ENCODE measurements at places on chromosomes 5 and 9.

GRCh38 chr9:110217656-110218099 is 9.7 kb upstream of the C9orf152 start:
- peak; percentile 33 for DNase-seq

DNA sequence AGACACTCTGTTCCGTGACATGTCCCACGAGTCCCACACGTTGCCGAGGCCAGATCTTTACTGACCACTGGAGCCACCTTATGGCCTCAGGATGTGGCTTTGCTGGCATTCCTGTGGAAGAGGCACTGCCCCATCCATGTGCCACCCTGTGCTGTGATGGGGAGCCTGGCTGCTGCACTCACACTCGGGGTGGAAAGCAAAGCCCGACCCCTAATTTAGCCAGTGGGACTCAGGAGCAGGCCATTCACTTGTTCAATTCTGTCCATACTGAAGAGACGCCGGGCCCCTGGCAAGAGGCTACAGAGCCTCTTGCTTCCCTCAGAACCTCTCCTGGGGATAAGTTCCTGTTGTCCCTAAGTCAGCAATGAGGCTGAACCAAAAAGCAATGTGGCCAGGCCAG is 18.6 kb upstream of the CEP72 start:
- DNase-seq: no peak

GRCh38 chr9:108395421-108395820 is 460.4 kb downstream of the ACTL7B start:
- DNase-seq: no peak

DNA sequence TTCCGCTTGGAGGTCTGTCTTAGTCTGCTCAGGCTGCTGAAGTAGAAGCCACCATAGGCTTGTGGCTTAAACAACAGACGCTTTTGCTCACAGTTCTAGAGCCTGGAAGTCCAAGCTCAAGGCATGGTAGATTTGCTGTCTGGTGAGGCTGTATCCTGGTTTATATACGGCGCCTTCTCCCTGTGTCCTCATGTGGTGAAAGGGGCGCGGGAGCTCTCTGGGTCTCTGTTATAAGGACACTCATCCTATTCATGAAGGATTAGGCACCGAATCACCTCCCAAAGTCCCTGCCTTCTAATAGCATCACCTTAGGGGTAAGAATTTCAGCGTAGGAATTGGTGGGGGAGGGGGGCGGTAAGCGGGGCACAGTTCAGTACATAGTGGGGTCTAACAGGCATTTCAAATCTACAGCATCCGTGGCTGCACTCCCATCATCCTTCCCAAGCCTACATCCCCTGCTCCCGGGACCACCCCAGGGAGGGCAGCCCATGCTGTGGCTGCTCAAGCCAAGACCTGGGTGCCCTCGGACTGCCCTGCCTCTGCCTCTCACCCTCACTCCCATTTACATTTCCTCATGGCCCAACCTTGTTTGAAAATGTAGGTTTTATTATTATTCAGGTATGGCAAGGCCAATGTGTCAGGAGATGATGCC is 15.1 kb upstream of the LPCAT1 start:
- no peak for DNase-seq

- DNase-seq: no peak
These were observed 41.6 kb downstream of the SLC44A1 start for GRCh38 chr9:105286098-105286497.

GRCh38 chr9:35604578-35605350 is at the start of gene TESK1:
TESK1 (plus strand) TSS chr9:35605262; CDS start chr9:35605620, 358 bp downstream.
- DNase-seq: peak; percentile 80

DNA sequence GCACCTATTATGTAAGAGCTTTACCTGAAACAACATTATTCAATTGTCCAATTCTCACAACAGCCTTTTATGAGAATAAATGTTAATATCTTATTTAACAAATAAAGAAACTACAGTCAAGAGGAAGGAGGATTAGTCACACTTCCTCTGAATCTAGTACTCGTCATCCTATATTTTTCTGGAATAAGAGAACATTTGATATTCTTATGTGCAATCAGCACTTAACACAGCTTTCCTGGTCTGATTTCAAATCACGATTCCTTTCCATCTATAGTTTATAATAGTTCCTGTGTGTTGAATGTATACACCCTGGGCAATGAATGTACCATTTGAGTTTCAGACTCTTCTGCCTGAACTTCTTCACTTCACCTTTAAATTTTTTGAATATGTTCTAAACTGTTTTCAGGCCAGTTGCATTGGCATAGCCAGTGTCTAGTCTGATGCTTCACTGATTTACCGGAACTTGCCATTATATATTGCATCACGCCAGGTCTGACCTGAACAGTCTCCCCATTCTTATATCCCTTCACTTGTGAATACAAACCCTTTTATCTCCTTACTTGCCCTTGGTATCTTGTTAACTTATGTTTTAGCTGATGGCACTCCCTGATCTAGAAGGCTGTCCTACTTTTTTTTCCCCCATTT is 698.3 kb downstream of the MAT2B start:
- DNase-seq: no peak

DNA sequence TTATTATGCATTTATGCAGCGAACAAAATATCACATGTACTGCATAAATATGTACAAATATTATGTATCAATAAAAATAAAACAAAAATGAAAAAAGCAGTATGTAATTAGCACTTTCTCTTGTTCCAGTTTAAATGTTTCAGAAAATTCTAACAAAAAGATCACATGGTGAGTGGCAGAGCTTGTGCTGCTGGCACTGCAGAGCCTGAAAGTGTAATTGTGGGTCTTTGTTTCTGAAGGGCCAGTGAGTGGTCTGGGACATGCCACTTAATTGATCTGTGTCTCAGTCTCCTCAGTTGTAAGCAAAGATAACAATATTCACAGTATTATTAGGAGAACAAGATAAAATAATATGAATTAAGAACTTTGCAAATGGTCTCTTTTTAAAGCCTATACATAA is 39.5 kb upstream of the RAI14 start:
- no peak for DNase-seq

DNA sequence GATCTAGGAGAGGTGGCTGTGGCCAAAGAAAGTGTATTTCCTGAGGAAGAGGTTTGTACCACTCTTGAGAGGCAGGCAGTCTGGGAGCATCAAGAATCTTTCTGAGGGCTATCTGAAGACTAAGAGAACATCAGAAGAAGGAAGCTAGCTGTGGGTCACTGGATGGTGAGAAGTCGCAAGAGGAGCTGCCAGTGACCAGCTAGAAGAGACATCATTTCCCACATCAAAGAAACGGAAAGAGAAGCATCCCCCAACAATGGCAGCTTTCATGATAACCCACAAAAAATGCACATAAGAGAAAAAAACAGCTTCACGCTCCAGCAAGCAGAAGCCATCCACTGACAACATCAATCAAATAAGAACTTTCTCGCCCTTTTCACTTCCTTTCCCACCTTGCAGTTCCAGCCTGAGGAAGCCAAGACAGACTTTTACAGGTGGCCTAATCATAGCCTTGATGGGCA is 25.0 kb upstream of the CEP78 start:
- DNase-seq: no peak

DNA sequence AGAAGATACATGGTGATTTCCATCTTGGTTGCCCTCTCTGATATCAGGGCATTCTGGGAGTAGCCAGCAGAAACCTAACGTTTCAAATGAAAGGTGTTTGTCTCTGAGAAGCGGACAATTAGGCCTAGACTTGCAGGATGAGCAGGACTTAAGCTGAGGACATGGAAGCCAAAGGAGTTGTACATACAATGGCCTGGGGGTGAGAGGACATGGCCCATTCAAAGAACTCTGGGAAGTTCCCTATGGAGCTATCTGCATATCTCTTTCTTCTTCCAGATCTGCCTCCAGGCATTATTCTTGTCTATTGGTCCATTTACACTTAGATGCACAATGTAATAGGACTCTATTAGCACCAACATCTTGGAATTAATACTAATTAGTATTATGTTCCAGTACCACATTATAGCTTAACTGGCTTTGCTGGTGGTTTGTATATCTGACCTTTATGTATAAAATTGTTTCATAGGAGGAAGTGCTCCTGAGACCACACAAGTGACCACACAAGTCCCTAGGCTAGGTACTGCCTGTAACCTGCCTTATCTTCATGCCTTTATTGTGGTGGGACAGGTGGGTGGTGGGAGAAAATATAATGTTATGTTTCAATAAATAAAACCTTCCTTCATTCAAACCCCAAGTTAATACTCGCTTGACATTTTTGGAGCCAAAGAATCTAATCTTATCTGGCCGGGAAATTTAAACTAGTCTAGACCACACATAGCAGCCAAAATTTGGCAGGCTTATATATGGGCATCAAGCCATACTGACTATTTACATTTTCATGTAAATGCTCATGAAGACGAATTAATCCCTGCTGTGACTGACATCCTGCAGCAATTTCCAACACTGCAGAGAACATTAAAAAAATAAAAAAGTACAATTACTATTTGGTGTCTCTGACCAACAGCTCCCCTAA is 52.1 kb upstream of the EQTN start:
- peak; percentile 49 for DNase-seq

DNA sequence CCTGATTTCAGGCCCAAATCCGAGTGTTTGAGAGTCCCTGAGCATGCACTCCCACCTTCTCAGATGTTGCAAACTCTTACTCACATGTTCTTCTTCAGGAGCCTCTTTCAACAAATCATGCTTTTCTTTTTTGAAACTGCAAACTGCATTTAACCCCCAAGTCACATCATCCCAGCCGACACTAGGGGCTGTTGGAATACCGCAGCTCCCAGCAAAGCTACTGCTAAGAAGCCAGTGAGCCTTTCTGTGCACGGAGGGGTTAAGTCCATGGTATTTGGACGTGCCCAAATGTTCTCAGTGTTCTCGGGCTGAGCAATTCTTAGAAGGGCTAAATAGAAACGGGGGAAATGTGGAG is 282.9 kb downstream of the NFIB start:
- no peak for DNase-seq

DNA sequence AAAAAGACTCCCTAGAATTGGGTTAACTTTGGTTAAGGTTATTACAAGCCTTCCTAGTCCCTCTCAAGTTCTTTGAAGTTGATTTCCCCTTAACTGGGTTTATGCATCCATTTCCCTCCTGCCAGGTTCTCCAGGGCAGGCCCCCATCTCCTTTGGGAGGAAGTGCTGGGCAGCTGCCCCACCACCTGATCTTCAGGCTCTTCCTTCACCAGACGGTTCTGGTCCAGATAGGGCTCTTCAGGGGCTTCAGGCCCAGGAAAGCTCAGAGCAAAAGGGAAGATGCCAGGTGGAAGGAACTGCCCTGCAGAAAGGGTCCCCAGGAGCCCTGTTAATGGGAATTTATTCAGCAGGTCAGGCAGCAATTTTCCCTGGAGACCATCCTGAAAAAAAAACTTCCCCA is 2.1 kb downstream of the SMIM32 start:
- DNase-seq: no peak

DNA sequence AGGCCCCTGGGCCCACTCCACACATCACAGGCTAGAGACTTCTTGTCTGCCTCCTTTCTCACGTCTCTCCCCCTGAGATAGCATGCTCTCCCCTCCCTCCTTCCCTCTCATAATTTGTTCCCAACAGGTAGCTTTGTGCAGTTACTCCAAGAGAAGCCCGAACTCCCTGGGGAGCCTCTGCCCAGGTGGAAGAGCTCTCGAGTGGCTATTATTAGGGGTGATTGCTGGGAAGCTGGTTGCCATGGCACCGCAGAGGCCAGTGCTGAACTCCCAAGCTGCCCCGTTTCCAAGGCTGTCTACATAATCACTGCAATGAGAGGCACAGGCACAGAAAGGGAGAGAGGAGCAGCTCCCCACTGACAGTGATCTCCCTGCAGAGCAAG is 104.7 kb upstream of the GPR151 start:
- DNase-seq: peak; percentile 91

GRCh38 chr5:103178167-103178566 is 58.1 kb downstream of the PPIP5K2 start:
- DNase-seq: no peak

GRCh38 chr9:121268598-121268850 is 562 bp downstream of the GSN start:
- DNase-seq: no peak

DNA sequence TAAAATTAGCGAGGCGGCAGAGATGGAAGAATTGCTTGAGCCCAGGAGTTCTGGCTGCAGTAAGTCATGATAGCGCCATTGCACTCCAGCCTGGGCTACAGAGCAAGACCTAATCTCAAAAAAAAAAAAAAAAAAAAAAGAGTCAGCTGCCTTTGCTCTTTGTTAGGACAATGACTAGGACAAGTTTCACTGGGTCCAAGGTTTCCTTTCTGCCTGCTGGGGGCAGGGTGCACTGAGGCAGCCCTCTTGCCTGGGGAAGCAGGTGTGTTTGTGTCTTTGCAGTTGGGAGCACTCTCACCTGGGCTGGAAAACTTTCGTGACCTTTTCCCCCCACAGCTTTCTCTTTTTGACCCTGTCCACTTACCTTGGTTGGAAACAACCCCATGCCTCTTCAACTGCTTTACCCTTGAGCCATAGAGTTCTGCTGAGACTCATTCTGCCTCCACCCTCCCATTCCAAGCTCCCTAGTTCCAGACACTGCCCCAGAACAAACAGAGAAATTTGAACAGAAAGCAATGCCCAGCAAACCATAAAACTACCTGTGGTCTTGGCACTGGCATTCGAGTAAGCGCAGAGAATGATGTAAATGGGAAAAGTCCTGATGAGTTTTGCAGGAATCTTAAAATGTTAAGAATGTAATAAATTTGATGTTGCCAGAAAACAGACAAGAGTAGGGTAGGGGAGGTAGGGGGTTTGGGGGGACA is 17.0 kb upstream of the MYO10 start:
- DNase-seq: no peak

GRCh38 chr5:26868504-26868903 is 169.9 kb downstream of the CDH9 start:
- no peak for DNase-seq

DNA sequence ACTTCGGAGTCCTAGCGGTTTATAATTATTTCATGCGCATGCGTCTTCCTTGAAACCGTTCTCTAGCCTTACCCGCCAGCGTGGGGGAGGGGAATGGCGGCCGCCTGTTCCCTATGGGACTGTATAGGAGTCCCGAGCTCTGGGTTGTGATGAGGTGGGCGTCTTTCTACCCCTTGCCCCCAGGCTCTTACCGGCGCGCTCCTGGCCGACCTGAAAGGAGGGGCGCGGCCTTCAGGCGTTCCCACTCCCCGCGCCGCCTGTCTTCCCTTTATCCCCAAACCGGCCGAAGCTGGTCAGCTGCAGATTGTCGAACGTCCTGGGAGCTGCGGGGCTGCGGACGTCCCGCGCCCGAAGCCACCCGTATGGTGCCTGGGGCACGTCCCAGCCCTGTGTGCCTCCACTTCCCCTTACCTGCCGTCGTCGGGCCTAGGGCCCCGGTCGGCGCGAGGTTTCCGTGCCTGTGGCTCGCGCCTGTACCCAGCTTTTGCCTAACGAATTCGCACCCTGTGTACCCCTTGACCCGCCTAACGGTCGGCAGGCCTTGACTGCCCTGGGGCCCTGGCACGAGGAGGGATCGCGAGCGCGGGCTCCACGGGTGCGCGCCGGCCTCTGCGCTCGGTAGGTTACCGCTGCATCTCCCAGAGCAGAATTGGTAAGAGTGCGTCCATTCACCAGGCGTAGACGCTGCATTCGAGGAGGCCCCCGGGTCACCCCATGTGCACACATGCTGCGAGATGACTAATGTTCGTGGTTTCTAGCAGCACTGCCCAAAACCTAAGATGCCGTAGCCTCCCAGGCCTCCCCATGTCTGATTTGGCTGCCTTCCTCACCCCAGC is 653 bp upstream of the HNRNPH1 start:
- no peak for DNase-seq

- DNase-seq: no peak
These were observed 304.6 kb downstream of the PDE4D start for GRCh38 chr5:59588922-59589321.

GRCh38 chr5:141875795-141876627 is 2.2 kb downstream of the PCDH1 start:
- DNase-seq: no peak

All from NCI-H1092 treated with DMSO at 0.1 percent for 48 hours (cell line).